GM13977 (cell line): ENCODE measurements at places on chromosomes 11 and 22.

DNA sequence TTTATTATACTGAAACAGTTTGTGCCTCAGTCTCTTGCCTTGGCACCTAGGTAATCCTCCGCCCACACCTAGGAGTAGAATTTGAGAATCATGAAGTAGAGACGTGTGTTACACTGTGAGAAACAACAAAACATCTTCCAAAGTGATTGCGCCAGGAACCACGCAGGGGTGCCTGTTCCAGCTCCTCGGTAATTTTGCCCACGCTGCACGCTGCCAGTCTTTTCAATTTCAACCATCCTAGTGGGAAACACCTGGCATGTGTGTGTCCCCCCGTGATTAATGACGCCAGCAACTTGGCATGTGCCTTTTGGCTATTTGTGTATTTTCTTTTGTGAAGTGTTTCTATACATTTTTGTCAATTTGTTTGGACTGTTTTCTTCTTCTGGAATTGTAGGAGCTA is 919.1 kb downstream of the BRD1 start:
- DNase-seq: no peak

- DNase-seq: no peak
Observed at GRCh38 chr11:19679952-19680828, 32.4 kb upstream of the NAV2 start.

- no peak for DNase-seq
Observed at GRCh38 chr11:94796863-94797262, 28.7 kb downstream of the AMOTL1 start.

- no peak for DNase-seq
Observed at GRCh38 chr11:72157131-72157530, 21.6 kb downstream of the FOLR3 start.

DNA sequence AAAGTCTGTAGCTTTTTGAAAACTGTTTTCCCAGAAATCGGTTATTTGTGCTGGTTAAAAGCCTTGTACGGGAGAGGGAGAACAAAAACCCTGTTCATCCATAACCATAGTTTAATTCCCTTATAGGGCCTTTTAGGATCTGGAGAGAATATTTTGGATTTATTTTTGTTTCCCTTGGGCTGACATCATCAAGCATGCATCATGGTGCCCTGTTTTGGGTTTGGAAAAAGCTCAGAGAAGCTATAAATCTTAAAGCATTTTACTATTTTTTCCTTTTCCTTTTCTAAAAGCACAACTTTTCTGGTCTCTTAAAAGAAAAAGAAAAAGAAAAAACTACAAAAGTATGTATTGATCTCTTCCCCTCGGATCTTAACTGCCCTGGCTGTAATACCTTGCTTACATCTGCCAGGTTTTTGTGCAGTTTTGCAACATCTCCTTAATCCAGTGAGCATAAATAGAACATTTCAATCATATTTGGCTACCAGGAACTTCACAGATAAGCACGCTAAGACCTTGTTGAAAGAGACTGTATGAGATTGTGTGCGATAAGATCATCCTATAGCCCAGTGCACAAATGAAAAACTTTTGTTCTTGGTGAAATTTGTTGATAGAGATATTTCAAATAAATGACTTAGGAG is 88.0 kb downstream of the ZBTB16 start:
- DNase-seq: no peak

GRCh38 chr22:35525687-35526332 is 14.8 kb upstream of the RASD2 start:
- no peak for DNase-seq

- DNase-seq: no peak
Observed at GRCh38 chr22:32044913-32045312, 1.9 kb downstream of the SLC5A1 start.

- DNase-seq: no peak
Observed at GRCh38 chr11:133323354-133323753, 208.9 kb downstream of the OPCML start.

GRCh38 chr22:41913040-41913719 is 1.7 kb downstream of the SHISA8 start:
- no peak for DNase-seq

DNA sequence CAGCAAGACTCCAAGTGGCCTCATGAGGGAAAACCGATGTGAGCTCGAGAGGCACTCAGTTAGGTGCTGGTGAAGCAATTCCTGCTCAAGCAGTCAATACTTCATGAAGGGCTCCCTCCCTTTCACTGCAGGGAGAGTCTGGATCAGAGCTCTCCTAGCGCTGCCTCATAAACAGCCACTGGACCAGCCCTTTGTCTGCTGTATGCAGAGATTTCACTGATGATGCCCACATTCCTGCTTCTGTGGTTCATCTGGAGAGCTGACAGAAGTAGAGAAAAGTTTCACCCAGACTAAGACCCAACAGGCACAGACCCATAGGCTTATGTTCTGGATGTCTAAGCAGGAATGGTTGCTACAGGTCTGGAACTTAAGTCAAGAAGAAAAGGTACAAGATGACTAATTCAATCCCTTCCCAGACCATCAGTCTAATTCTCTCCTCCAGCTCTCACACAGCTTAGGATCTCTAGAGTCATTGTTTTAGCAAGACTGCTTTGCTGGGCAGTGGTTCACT is 4.0 kb downstream of the UCP2 start:
- no peak for DNase-seq

DNA sequence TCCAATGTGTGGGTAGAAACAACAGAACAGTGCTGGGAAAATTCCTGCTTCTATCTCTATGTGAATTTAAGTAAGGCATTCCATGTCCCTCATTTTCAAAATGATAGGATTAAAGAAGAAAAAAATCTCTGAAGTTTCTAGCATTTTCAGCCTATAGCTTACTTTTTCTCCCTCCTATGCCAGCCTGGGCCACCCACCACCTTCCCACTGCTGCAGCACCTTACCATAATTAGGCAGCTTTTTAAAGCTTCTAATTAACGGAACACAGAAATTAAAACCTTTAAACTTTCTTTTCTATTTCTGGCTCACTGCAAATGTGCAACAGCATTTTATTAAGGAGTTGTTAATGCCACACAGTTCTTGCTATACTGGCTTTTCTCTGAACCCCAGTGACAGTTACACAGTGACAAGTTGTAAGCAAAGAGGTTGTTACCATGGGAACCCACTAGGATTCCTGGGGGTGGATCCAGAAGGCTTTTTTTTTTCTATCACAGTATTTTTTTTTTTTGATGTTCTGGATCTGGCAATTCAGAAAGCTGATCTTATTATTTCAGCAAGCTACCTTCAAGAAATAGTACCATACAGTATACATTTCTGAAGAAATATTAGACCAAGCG is 20.2 kb downstream of the CELF1 start:
- DNase-seq: no peak

DNA sequence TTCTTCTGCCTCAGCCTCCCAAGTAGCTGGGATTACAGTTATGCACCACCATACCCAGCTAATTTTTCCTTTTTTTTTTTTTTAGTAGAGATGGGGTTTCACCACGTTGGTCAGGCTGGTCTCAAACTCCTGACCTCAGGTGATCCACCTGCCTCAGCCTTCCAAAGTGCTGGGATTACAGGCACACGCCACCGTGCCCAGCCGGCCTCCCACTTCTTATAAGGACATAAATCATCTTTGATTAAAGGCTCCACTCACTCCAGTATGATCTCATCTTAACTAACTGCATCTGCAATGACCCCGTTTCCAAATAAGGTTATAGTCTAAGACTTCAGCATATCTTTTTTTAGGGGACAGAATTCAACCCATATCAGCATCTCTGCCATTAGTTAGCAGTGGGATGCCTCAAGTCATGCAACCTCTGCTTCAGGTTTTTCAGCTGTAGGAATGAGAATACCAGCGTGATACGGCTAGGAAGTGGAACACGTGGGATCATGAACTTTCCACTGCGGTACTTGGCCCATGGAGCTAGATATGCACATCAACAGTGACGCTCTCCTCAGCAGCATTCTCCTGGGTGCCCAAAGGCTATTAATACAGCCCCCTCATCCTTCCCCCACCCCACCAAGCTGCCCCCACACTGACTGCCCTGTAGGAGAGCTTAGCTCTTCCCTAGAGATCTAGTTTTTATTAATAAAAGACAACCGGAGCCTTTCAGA is 41.4 kb downstream of the MCHR1 start:
- no peak for DNase-seq

GRCh38 chr11:12380565-12381325 is 3.4 kb downstream of the PARVA start:
- DNase-seq: no peak

- DNase-seq: no peak
Observed at GRCh38 chr11:14189874-14190273, 169.1 kb downstream of the RRAS2 start.

DNA sequence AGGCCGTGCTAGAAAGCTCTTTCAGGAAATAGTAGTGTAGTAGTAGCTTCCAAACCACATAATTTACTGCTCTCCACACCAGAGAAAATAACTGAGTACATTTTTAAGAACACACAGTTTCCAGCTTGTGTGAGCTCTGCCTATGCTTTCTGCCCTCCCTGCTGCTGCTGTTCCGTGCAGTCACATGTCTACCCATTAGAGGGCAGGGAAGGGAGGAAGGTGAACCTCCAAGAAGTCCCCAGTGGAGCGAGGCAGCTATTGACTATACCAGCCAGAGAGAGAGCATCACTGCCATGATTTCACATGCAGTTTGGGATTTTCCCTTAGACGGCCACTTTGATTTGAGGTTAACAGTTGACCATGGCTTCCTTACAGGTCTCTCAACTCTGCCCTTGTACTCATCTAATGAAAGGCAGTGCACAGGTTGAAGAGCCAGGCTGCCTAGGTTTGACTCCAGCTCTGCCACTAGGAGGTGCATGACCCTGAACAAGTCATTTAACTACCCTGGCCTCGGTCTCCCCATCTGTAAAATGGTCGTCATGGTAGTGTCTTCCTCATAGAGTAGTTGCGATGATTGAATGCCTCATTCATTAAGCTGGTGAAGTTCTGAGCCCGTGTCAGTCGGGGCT is 19.7 kb upstream of the CTTN start:
- no peak for DNase-seq
